Esophagus mucosa (tissue), 1 donor: ENCODE measurements at places on chromosomes 16 and 17. TPM values are rescaled to one million over a fixed set of nuclear protein-coding genes. Genes with fewer than 3 reads are reported as not detected.

DNA sequence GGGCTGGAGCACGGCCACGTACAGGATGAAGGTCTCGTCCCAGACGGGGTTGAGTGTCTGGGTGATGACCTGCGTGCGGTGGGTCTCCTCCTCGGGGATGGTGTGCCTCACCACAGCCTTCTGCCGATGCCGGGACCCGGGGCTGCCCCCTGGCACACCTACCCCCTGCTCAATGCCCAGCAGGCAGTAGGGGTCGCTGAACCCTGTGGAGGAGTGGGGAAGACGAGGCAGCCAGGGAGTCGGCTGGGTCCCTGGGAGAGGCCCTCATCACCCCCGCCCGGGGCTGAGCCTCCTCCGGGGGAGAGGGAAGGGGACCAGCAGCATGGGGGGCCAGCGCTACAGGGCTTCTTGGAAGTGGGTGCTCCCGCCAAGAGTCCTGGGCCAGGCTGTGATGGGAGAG is 1.8 kb downstream of the UNC13D start:
- ATAC-seq, result no peak

DNA sequence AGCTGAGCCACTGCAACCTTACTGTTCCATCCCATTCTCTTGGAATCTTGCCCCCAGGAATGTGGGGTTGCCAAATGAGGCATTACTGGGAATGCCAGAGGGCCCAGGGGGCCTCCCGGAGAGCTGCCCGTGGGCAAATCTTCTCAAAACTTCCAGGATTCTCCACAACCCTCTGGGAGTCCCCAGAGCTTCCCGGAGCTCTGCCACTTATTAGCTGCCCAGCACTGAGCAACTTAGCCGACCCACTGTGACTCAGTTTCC is 306.0 kb downstream of the FOXL1 start:
- ATAC-seq, result no peak

GRCh38 chr17:61449707-61450640 is 2.2 kb upstream of the TBX4 start:
- no peak for ATAC-seq

- peak; percentile 77 for ATAC-seq
Measured at GRCh38 chr17:78923660-78924453, 1.3 kb downstream of the TIMP2 start.

DNA sequence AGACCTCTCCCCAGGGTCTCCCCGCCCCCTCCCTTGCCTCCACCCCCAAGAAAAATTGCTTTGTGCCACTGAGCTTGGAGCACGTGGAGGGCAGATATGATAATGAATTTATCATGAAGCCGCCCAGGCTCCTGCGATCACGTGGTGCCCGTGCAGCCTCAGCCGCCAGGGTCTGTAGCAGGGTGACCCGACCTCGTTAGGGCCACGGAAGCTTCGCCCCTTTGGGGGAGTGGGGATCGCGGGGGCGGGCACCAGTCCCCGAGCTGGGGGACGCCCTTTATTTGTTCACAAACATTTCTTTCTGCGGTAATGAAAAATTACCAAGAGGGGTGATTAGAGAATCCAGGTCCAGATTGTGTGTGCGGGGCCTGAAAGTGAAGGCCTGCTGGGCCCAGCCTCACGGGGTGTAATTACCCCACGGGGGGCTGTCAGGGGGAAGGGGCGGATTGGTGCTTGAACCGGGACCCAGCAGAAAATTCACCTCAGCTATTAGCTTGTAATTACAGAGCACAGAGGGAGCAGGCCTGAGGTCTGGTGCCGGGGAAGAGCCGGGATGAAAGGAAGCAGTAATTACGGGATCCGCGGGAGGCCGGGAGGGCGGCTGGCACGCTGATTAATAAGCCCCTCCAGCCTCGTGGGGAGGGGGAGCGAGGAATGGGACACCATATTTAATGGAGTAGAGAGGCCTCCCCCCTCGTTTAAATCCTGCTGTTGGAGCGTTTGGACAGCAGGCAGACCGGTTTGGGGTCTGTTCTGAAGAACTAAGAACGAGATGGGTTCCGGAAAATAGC is 13.3 kb downstream of the GSE1 start:
- ATAC-seq, result no peak

- ATAC-seq, result no peak
Measured at GRCh38 chr17:44780161-44780560, 21.4 kb downstream of the ADAM11 start.

Gene SLC9A5
- total RNA-seq, result 0.08 TPM

GRCh38 chr17:11990363-11990983 is 6.8 kb downstream of the ZNF18 start:
- ATAC-seq, result no peak

DNA sequence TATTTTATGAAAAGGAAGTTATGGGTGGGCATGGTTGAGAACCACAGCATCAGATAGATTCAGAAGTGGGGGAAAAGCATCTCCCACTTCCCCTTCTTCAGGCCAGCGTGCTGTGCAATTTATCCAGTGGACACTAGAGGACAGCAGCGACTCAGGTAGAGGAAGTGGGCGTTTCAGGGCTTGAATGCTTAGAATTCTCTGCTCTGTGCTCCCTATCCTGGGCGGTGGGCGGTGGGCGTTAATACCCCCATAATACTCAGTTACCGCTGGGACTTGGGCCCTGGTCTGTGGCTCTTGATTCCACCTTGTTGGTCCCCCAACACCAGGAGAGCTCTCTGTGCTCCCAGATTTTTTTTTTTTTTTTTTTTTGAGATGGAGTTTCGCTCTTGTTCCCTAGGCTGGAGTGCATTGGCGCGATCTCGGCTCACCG is 3.7 kb upstream of the LYZL6 start:
- ATAC-seq, result peak; percentile 55

DNA sequence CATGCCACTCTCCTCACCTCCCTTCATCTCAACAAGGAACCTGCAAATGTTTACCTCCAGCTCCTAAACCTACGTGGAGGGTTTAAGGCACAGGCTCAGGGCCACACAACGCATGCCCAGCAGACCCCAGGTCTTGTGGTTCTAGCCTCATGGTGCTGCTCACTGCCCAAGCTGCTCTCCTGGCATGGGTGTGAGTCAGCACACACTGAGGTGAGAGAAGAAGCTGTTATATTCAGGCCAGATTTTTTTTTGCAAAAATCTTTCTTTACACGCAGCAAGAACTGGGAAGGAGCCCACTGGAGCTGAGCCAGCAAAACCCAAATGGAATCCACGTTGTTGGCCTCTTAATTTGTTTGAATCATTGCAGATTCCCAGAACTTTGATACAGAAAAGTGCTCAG is 5.5 kb upstream of the C16orf96 start:
- no peak for ATAC-seq

Gene KRTAP4-9
- not detected for total RNA-seq

DNA sequence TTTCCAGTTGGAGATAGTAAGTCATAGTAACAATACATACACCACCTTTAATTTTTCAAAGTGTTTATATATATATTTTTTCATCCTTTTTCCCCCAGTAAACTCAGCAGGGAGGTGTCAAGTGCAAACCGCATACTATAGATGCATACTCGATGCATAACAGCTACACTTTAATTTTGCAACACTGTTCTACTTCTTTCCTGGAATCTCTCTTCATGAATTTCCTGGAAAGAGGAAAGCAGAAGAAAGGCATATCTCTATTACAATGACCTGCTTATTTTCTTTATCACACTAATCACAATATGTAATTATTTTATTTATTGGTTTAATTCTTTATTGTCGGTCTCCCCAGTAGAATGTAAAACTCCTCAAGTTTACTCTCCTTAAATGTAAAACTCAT is 140.0 kb downstream of the SNX11 start:
- no peak for ATAC-seq

DNA sequence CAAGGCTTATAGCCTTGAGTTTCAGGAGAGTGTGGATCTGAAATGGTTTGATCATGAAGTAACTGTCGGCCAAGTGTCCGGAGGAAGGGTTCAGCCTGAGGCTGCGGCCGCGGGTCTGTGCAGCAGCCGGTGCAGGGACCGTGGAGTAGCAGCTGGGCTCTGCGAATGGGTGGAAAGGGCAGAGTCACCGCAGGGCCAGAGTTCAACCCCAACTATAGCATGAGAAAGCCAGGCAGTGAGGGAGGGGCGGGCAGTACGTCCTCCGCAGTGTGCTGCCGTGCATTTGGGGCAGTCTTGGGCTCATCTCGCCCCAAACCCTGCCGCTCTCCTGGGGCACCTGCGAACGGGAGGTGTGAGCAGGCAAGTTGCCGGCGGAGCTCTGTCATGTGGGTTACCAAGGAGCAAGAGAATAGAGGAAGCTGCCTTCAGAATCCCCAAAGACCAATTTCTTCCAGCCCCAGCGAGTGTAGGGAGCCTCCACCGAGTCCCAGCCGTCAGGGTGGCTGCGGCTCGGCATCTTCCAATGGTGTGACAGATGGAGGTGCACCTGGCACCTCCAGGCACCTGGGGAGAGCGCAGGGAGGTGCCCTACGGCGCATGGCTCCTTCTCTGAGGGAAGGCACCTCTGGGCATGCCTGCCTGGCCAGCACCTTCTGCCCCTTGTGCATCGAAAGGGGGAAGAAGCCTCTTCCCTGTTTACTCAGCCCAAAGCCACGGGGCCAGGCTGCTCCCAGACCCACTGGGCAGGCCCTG is 87.3 kb downstream of the RPA1 start:
- ATAC-seq, result no peak

- ATAC-seq, result peak; percentile 19
Measured at GRCh38 chr17:29838961-29839360, 91.1 kb downstream of the SSH2 start.

Gene C1QL1
- 0.12 TPM for total RNA-seq

DNA sequence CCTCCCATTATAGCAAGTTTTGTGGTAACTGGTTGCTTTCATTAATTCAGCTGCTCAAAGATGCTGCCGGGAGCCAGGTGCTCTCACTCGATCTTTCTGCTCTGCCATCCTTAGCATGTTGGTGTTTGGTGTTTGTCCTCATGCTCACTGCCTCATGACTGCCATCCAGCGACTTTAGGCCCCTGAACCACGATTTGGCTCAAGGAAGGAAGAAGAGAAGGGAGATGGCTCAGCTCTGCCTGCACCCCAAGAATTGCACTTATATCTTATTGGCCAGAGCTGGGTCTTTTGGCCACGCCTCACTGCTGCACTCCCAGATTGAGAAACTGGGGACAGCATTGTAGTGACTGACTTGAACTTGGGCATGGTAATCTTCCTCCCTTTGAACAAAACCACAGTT is 52.7 kb downstream of the ARSG start:
- ATAC-seq, result no peak

Gene KRT12
- not detected for total RNA-seq

DNA sequence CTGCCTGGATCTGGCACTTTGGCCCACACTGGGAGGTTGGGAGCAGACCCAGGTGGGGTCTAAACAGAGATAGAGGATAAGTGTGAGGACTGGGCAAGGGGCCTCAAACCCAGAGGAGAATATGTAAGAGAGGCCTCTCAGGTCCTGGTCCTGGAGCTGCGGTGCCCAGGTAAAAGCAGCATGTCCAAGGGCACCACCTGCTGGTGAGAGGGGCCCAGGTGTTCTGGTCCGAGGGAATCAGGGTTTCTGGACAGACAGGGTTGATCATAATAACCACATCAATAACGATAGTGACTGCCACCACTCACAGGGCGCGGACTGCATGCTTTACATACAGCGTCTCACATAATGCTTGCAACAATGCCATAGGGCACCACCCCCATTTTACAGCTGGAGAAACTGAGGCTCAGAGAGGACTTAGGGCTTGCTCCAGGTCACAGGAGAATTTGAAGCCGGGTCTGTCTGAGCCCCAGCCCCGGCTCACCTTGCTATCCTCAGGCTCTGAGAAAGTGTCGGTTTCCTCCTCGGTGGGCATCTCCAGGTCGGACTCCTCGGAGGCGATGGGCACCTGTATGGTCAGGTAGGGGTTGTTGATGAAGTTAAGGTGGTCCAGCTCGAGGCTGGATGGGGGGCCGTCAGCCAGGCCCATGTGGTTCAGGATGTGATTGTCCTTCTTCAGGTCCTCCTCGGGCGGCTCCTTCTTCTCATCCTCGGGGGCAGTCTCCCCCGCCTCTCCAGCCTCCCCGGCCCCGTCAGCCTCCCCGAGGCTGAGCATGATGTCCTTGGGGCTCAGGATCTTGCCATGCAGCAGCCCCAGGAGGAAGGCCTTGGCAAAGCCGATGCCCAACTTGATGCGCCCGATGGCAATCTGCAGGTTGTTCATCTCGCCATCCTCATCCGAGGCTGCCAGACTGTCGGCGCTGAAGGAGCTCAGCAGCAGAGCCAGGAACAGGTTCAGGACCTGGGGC is 19.1 kb upstream of the CD79B start:
- peak; percentile 61 for ATAC-seq

DNA sequence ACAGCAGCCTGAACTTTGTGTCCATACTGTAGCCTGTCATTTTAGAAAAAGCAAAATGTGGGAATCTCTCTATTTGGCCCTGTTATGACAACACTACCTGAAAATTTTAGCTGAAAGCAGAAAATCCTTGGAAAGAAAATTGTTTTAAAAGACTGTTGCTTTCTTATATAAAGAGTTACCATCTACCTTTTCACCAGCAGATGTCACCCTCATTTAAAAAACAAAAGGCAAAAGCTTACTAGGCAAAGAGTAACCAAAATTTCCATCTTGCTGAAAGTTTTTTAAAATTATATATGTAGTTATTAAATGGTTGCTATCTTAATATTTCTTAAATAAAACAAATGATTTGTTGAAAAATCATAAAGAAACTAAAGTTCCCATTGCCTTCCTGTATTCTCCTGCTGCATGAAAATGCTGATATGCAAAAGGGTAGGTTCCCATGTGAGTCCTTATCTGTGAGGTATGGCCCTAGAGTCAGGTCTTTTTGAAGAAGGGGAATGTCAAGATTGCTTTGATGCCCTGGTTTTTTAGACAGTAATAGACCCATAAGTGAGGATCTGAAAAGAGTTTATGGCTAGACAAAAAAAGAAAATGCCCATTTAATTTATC is 61.0 kb downstream of the TNRC6C start:
- ATAC-seq, result peak; percentile 21

GRCh38 chr17:56786989-56787482 is 46.7 kb downstream of the C17orf67 start:
- ATAC-seq, result peak; percentile 97

- no peak for ATAC-seq
Measured at GRCh38 chr17:66799849-66800537, 34.9 kb upstream of the CACNG5 start.

DNA sequence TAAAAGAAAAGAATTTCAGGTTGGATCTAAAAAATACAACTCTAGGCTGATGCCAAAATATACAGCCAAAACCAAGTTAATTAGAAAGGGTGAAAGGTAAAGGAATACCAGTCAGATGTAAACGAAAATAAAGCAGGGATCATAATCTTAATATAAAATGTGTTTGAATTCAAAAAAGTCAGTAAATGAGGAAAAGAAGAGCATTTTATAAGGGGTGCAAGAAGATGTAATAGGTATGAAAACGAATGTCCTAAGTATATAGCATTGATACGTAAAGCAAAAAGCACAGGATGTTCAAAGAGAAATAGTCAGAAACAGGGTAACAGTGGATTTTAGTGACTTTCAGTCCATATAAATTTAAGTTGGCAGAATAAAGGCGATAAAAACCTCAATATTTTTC is 2.5 kb downstream of the OR3A1 start:
- no peak for ATAC-seq
